ENCODE measurements at places on chromosomes 2 and 18. TPM values are rescaled to one million over a fixed set of nuclear protein-coding genes. Genes with fewer than 3 reads are reported as not detected.

The CPO gene
- not detected for total RNA-seq

The MC4R gene
- not detected for total RNA-seq

The UGGT1 gene
- 56.8 TPM for total RNA-seq

The MATN3 gene
- not detected for total RNA-seq

The TMEM198 gene
- total RNA-seq = 0.67 TPM

Data from CD4-positive, alpha-beta memory T cell (primary cell).